ENCODE measurements at places on chromosomes 3 and 15.

- DNase-seq, result no peak
Observed at GRCh38 chr15:66901336-66902100, 163.9 kb upstream of the SMAD3 start.

- DNase-seq, result no peak
Observed at GRCh38 chr3:127741246-127741645, 68.5 kb downstream of the ABTB1 start.

DNA sequence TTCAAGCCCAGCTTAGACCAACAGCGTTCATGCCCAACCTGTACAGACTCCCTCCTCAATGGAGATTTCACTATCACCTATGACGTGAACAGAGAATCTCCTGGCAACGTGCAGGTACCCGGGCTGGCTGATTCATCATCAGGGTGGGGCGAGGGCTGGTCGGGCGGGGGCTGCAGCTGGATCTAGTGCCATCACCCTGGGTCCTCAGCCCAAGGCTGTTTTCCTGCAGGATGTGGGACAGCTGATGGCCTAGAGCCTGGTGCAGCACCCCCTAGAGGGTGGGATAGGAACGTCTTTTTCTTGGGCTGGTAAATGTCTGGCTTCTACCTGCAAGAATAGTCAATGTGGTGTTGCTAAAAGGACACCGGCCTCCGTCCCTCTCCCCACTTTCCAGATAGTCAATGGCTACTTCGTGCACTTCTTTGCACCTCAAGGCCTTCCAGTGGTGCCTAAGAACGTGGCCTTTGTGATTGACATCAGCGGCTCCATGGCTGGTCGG, 4.4 kb downstream of the ITIH3 start:
- no peak for DNase-seq

GRCh38 chr3:190083635-190084034, 37.1 kb downstream of the P3H2 start:
- DNase-seq, result no peak

- DNase-seq, result no peak
Observed at GRCh38 chr3:22297436-22297835, 546.4 kb upstream of the ZNF385D start.

DNA sequence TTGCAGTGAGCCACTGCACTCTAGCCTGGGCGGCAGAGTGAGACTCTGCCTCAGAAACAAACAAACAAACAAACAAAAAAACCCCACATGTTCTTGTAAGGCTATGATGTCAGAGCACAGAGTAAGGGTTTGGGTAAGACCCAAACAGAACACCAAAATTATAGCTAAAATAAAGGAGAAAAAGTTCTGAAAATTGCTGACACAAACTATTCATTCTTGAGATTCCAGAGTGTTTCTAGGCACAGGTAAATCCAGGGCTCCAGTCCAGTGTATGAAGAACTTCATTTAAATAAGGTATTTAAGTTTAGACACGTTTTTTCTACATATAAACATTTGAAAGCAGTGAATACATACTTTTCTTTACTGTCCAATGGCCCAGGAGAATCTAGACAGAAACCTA, 3.9 kb downstream of the CDC25A start:
- DNase-seq, result no peak

- DNase-seq, result no peak
Observed at GRCh38 chr3:98730338-98730737, 32.8 kb upstream of the ST3GAL6 start.

DNA sequence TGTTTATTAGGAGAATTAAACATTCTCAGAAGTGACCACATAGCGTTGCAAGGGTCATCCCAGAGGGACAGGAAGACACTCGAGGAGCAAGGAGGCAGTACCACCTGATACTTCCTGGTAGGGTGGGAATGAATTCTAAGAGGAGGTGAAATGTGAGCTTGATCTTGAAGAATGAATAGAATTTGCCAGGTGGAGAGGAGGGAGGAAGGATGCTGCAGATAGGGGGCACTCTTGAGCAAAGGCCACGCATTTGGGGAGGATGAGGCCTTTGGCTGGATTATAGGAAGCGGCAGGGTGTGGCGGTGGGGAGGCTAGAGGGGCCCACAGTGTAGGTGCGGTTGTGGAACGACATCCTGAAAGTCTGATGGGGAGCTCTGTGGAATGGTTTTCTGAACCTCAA, 33.5 kb downstream of the CHCHD6 start:
- no peak for DNase-seq

GRCh38 chr15:58288592-58288991, 143.2 kb upstream of the LIPC start:
- no peak for DNase-seq

GRCh38 chr3:65245133-65246063, 557.6 kb upstream of the ADAMTS9 start:
- no peak for DNase-seq

GRCh38 chr3:164365242-164365641, 713.1 kb downstream of the SI start:
- no peak for DNase-seq

DNA sequence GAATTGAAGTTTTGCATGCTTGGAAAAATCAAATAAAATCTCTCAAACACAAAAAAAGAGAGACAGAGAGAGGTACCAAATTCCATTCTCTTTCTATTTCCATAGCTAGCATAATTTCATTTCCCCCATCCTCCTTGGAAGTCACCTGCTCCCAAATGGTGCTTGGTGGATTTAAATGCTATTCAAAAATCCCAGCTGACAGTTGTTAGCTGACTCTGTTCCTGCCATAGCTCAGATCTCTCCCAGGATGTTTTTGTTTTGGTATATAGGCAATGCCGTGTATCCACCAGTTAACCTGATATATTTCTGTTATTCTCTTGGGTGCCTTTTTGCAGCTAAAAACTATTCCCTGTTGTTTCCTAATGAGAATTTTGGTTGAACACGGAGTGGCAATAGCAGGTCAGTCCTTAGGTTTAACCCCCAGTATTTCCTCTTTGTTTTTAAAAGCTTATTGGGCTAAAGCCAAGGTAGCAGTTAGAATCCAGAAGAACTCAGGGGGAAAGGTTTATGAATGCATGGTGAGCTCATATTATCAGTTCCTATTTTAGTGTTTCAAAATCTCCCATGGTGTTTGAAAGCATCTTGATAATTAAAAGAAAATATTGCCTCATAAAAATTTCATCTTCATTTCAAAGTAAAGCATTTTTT, 240.0 kb upstream of the GBE1 start:
- no peak for DNase-seq

DNA sequence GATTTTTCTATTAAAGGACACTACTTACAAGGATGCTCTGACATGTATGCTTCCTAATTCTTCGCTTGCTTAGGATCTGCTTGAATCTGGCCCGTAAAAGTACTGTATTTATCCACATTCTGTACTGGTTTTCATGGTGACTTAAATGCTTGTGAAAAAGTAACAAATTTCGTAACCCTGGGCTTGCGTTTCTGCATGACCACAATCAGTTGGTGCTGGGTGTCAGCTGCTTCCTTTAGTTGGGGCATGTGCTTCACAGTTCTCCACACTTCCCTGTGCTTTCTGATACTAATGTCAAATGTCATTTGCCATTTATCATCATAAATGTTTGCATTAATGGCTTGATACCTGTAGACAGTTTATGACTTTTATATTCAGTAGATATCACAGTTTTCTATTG, 218.4 kb upstream of the MLF1 start:
- DNase-seq, result no peak

DNA sequence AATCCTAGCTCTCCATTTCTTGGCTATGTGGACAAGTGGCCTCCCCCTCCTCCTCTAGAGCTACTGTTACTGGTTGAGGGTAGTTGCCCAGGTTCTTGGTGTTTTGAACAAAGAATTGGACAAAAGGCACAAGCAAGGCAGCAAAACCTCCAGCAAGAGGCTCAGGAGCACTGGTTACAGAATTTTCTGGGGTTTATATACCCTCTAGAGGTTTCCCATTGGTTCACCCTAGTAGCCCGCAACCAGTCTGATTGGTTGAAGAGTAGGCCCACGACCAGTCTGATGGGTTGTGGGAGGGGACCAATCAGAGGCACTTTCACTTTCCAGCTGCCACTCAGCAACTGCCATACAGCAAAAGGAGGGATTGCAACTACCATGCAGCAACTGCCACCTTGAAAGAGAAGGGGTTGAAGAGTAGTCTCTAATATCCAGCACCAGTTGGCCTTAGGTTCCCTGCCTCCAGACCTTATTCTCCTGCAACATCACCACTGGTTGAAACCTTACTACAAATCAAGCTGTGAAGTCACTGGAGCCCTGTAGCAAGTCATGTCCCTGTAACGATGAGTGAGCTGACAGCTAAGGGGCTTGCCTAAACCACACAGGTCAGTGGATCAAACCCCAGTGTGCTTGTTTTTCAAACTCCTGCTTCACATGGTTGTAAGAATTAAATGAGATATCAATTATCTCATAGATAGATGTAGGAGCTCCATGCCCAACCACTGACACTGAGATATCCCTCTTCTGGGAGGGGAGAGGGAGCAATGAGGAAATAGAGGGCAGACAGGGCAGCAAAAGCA, 2.9 kb upstream of the C15orf39 start:
- DNase-seq, result no peak

- no peak for DNase-seq
Observed at GRCh38 chr3:45021524-45022297, 4.4 kb upstream of the CLEC3B start.

DNA sequence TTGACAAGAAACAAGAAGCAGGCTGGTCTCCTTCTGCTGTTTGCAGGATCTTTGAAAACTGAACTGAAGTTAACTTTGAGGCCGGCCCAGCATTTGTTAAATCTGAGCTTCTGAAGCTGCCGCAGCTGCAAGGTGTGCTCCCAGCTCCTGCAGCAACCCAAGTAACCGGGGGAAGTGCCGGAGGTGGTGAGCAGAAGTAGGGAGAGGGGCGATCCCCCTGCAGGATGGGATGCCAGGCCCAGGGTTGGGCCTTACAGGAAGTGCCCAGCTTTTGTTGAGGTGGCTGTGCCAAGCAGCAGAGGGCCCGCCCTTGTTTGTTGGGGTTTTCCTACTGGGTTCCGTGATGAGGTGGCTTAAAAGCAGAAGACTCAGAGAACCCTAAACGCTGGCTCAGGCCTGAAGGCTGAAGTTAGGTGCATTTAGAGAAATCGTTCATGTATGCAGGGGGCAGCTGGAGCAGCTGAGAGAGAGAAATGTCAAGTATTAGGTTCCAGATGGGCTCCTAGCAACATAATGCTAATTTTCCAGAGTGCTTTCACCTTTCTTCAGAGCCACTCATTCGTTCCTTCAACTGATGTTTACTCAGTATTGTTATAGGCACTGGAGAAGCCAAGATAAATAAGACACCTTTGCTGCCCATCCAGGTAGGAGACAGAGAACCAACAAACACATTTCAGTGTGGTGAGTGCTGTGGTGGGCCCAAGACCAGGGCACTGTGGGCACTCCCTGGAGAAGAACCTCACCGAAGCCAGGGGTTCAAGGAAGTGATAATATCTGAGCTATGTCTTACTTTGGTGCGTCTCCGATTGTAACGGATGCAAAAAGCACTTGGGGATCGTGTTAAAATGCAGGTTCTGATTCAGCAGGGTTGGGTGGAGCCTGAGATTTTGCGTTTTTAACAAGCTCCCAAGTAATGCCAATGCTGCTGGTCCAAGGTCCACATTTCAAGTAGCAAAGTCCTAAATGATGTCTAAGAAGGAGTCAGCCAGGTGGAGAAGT, 42.2 kb upstream of the PLCL2 start:
- DNase-seq, result peak; percentile 24
